NCI-H345 (cell line): ENCODE measurements at places on chromosomes 12 and 14.
A peak's percentile ranks its signal among the peaks of the same experiment; 100 is the strongest.

GRCh38 chr12:67222302-67222701 lies 46.9 kb upstream of the CAND1 start:
- DNase-seq: peak; percentile 21

- DNase-seq: peak; percentile 2
These were observed 9.2 kb downstream of the CD69 start for GRCh38 chr12:9751204-9752144.

DNA sequence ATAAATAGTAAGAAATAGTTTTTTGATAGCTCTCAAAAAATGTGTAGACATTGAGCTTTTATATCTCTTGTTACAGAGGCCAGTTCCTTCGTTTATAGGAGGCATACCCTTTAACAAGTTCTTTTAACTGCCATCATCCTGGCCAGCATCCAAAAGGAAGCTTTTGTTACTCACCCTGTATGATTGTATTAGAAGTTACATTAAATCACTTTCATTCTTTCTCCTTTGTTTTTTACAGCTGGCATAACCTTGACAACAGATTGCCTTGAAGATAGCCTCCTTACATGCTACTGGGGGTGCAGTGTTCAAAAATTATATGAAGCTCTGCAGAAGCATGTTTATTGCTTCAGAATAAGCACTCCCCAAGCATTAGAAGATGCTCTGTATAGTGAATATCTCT lies 20.1 kb downstream of the CGRRF1 start:
- DNase-seq: peak; percentile 33

DNA sequence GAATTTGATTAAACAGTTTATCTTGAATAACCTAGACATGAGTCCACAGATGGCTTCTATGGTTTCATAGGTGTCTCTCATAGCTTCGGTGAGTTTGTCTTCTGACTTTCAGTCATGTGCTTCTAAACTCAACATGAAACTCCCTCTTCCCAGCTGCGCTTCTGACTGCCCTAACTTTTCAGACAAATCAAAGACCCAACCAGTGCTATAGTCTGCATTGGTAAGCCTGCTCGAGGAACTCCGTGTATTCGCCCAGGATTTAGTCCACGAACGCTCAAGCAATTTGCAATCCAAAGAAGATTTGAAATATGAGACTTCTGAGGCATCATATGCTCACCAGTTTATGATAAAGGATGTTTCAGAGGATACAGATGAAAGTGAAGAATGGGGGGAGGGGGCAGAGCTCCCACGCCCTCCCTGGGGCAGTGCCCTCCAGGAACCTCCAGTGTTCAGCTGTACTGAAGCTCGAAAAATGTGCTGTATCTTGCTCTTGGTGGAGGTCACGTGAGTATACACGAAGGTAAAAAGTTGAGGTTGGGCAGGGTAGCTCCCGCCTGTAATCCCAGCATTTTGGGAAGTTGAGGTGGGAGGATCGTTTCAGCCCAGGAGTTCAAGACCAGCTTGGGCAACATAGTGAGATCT lies 5.2 kb upstream of the RILPL2 start:
- no peak for DNase-seq

- peak; percentile 2 for DNase-seq
These were observed 57.1 kb downstream of the STON2 start for GRCh38 chr14:81342850-81343580.

GRCh38 chr12:57628280-57629191 lies 4.5 kb downstream of the B4GALNT1 start:
- DNase-seq: no peak

- DNase-seq: no peak
These were observed 4.2 kb downstream of the PEX5 start for GRCh38 chr12:7193674-7194073.

- DNase-seq: no peak
These were observed 52.3 kb downstream of the SYNE3 start for GRCh38 chr14:95464103-95464502.

GRCh38 chr14:70744641-70745040 lies 64.7 kb downstream of the MAP3K9 start:
- DNase-seq: no peak

GRCh38 chr12:47781479-47782371 lies 8.7 kb downstream of the SLC48A1 start:
- no peak for DNase-seq

DNA sequence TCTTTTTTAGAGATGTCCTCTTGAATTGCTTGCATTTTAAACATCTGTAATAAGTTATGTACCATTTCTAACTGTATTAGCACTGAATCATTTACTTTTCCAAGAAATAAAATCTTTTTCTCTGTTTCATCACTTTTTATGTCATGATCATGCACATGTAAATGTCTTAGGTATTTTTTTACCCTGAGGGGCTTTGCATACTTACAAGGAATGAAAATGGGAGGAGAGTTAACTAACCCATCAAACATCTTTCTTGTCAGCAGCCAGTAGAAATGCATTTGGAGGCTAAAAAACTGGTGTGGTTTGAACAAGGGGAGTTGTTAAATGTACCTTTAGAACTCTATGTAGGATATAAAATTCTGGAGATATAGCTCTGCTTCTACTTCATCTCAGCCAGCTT lies 1080.3 kb downstream of the GALC start:
- DNase-seq: no peak

DNA sequence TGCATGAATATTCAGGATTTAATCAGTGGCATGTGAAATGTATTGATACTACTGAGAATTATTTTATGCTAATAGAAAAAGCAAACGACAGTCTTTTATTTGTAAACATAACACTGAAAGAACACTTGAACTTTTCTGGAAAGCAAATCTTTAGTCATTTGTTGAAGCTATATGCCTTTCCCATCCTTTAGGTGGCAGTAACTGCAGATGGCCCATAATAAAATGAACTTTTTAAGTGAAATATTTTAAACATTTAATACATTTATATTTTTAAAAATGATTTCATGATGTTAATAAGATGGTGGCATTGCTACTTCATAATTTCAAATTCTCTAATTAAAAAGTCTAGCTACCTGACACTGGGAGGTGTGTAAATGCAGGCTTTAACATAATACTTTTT lies 13.9 kb upstream of the KRR1 start:
- no peak for DNase-seq

GRCh38 chr12:7444076-7444475 lies at the start of gene CD163L1:
Gene CD163L1, minus strand, starts transcription at chr12:7444153. Its CDS starts 26 bp downstream, at chr12:7444127.
- DNase-seq: no peak

- DNase-seq: no peak
These were observed 29.6 kb upstream of the ATXN2 start for GRCh38 chr12:111628505-111629260.

- DNase-seq: no peak
These were observed 296.5 kb downstream of the TMEM132D start for GRCh38 chr12:129607301-129607700.

DNA sequence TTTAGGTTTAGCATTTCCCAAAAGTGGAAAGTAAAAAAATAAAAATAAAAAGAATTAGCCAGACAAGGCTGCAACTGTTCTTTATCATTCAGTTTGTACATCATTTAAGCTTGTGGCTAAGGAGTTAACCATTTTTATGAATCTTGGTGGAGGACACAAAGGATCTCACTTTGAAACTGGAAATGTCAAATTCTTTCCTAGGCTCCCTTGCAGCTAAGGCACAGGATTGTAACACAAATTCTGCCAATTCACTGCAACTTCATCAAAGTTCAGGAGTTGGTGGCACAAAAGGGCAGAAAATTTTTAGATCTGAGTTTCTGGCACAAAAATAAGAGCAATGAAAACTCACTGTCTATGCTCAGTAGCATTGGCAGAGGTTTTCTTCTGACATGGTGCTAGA lies 211.2 kb upstream of the SYT10 start:
- no peak for DNase-seq

DNA sequence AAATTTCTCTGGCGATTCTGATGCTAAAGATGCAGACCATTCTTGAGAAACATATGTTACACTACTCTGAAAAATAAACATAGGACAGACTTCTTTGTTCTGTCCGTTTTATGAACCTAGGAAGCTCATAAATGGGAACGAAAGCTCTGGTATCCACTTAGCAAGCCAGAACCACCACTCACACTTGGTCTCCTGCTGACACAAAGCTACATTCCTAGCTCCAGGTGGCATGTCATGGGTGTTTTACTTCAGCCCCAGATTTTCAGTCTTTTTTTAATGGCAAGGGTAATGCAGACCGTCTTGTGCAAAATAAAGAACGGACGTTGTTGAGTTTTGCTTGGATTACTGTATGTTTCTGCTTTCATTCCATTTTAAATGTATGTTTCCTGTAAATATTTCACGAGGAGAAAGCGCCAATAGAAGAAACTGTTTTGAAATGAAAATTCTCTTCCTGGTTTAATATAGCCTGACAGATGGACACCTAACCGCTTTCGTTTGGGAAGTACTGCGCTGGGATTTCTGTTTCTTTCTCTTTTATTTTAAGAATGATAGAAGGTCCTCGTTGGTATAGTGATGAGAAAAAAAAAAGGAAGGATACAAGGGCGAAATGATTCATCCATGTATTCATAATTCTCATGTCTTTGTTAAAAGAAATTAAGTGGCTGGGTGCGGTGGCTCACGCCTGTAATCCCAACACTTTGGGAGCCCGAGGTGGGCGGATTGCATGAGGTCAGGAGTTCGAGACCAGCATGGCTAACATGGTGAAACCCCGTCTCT lies 871 bp upstream of the COQ5 start:
- peak; percentile 32 for DNase-seq

DNA sequence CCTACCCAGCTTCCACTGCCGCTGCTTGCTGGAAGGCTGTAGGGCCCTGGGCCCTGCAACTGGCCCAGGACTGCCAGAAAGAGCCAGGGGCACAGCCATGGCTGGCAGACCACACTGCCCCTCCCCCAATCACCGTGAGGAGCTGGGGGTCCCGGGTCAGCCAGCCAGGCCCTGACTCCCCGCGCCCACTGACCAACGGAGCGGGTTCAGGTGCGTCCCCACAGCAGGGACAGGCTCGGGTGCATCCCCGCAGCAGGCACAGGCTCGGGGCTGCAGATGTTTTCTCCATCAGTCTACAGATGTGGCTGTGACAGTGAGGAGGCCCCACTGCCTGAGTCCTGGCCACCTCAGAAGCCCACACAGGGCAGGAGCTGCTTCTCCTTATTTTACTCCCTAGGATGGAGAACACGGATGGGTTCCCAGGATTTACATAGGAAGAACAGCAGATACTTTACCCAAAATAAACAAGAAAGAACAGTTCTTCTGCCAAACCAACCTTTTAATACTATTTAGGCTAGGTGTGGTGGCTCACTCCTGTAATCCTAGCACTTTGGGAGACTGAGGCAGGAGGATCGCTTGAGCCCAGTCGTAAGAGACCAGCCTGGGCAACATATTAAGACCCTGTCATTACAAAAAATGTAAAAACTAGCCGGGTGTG lies 61.1 kb downstream of the TESC start:
- DNase-seq: no peak

- no peak for DNase-seq
These were observed 23.1 kb upstream of the DGLUCY start for GRCh38 chr14:91090743-91091142.

DNA sequence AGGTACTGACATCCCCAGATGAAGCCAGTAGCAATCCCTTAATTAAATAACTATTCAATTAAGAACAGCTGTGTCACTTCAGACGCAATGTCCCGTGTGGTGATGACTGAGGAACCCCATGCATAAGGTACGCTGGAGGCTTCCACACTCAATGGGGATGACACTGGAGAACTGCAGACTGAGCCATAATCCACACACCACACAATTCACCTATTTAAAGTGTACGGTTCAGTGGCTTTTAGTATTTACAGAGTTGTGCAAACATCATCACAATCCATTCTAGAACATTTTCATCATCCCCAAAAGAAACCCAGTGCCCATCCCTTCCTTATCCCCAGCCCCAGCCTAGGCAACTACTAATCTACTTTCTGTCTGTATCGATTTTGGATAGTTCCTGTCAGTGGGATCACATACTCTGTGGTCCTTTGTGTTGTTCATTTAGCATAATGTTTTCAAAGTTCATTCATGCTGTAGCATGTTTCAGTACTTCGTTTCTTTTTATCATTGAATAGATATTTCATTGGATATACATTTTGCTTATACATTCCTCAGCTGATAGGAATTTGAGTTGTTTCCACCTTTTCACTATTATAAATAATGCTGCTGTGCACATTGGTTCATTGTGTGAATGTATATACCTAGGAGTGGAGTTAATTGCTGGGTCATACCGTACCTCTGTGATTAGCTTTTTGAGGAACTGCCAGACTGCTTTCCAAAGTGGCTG lies 61.1 kb downstream of the NINJ2 start:
- DNase-seq: peak; percentile 70

GRCh38 chr12:125187148-125187745 lies 122.0 kb downstream of the AACS start:
- peak; percentile 5 for DNase-seq

DNA sequence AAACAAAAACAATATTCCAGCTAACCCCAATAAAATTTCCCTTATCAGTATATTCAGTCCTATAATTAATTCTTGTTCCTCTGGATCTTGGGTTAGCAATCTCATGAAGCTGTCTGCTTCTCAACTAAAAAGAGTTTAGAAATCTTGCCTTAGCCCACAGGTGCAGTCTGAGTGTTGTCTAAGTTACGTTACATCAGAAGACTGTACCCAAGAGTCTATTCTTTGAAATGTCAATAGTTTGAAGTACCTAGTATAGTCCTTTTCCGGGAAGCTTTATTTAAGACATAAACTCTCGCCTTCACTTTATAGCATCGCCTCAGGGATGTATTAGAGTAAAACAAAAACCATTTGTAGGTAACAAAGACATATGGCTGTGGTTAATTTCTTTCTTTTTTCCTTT lies 465.1 kb downstream of the FUT8 start:
- no peak for DNase-seq

DNA sequence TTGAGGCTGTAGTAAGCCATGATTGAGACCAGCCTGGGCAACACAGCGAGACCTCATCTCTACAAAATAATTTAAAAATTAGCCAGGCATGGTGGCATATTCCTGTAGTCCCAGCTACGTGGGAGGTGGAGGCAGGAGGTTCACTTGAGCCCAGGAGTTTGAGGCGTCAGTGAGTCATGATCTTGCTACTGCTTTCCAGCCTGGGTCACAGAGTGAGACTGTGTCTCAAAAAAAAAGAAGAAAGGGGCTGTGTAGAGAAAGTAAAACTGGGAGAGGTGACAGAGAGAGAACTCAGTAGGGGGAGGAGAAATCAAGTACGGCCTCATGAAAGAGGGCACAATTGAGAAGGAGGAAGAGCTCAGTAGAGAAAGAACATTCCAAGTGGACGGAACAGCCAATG lies 12.4 kb downstream of the TECPR2 start:
- no peak for DNase-seq

GRCh38 chr14:85572011-85572410 lies 42.1 kb downstream of the FLRT2 start:
- no peak for DNase-seq

- no peak for DNase-seq
These were observed 73.2 kb downstream of the TTC6 start for GRCh38 chr14:37668646-37669045.
